Activated CD8-positive, alpha-beta T cell treated with anti-CD3 and anti-CD28 coated beads, Interleukin-2, amount 10 ng/mL, durations not matched to agents 7 days and 5 days (primary cell): ENCODE measurements at places on chromosomes 4 and X. TPM values are rescaled to one million over a fixed set of nuclear protein-coding genes. Genes with fewer than 3 reads are reported as not detected.

GRCh38 chr4:113760094-113760794, 1.3 kb downstream of the CAMK2D start:
- H3K27me3 ChIP-seq = no peaks in the 10 kb centered on the region
- H3K27ac ChIP-seq = peak overlapping the region; percentile 100
- DNase-seq = peak; percentile 50

Gene LAMTOR3
- total RNA-seq = 28.8 TPM

Gene SNX12
- total RNA-seq = 38.9 TPM

Gene TBC1D9
- not detected for total RNA-seq

DNA sequence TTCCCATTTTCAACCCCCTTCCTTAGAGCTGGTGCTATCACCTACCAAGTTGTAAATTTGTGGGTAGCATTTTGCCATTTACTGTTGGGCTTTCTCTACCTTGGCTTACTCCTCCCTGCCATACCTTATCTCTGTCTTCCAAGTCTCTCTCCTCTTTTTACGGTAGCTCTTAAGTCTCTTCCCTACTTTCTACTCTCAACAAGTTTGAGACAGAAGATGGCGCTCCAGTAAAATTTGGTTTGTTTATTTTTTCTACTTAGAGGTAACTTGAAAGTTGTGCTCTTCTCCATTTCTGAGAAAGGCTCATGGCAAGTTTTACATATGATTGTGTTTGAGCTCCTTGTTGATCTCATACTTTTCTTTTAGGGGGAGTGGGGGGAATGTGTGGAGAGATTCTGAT, 1508.1 kb downstream of the TECRL start:
- H3K4me1 ChIP-seq = no peaks in the 10 kb centered on the region
- DNase-seq = no peak
- no peaks in the 10 kb centered on the region for H3K27me3 ChIP-seq
- no peak overlapping the region for H3K4me3 ChIP-seq

DNA sequence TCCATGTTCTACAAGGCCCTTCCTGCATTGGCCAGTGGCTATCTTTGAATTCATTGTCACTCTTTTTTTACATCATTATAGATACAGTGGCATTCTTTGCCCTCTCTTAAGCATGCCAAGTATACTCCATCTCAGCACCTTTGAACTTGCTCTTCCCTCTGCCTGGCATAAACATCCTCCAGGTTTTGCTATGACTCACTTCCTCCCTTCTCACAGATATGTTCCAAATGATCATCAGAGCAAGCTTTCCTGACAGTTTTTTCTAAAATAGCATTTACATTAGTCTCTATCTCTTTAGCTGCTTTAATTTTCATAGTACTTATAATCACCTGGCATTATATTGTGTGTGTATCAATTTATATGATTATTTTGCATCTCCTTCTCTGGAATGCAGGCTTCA, 553.3 kb upstream of the MAGEB2 start:
- no peak overlapping the region for H3K4me3 ChIP-seq
- DNase-seq = no peak
- H3K27ac ChIP-seq = no peak overlapping the region
- H3K4me1 ChIP-seq = no peaks in the 10 kb centered on the region
- no peaks in the 10 kb centered on the region for H3K27me3 ChIP-seq

Gene PALLD
- total RNA-seq = 1.3 TPM

DNA sequence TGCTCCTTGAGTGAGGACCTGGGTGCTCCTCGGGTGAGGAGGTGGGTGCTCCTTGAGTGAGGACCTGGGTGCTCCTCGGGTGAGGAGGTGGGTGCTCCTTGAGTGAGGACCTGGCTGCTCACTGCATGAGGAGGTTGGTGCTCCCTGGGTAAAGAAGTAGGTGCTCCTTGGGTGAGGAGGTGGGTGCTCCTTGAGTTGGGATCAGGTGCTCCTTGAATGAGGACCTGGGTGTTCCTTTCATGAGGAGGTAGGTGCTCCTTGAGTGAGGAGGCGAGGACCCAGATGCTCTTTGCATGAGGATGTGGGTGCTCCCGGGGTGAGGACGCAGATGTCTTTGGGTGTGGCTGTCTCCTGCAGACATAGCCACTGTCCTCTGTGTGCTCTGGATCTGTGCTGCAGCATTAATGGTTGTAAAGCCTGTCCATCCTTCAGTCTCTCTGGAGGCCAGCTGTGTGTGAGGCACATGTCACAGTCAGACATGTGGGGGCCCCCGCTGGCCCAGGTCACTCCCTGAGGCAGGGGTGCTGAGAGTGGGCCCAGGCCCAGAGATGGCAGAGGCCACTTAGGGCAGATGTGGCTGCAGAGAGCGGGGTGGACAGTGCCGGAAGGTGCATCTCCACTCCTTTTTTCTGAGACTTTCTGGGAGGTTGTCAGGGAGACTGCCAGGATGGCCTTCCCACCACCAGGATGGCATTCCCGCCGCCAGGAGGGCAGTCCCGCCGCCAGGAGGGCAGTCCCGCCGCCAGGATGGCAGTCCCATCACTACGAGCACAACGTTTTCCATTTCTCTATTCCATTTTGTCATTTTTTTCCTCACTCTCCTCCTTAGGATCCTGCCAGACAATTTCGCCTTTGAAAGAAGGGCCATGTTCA, 101.8 kb downstream of the HMX1 start:
- H3K27ac ChIP-seq = no peak overlapping the region
- H3K4me1 ChIP-seq = no peaks in the 10 kb centered on the region
- DNase-seq = no peak
- no peaks in the 10 kb centered on the region for H3K36me3 ChIP-seq
- H3K4me3 ChIP-seq = no peak overlapping the region

GRCh38 chr4:111595456-111595855, 549.8 kb upstream of the FAM241A start:
- DNase-seq = no peak
- no peaks in the 10 kb centered on the region for H3K36me3 ChIP-seq
- H3K27me3 ChIP-seq = no peaks in the 10 kb centered on the region

DNA sequence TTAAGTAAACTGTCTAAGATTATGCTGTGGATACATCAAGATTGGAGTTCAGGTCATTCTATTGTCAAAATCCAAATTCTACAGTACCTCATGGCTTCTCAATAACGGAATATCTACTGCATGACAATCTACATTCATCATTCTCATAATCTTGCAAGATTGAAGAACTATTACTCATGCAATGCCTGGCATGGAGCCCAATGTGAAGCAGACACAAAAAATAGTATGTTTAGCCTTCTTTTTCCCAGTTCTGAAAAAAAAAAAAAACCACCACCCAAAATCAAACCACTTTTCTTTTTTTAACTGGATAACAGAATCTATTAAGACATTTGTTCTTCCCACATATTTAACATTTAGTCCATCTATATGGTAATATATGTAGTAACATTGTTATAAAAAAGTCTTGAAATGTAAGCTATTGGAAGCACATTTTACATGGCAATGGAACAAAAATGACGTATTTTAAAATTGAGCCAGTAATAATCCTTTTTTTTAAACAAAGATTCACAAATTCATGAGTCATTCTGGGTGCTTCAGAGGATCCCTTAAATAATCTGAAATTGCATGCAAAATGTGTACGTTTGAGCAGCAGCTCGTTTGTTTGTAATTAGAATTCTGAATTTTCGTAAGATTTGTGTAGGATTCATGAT, 232.2 kb upstream of the FMR1 start:
- no peak overlapping the region for H3K27ac ChIP-seq
- no peaks in the 10 kb centered on the region for H3K4me1 ChIP-seq
- no peaks in the 10 kb centered on the region for H3K36me3 ChIP-seq
- H3K4me3 ChIP-seq = no peak overlapping the region
- no peaks in the 10 kb centered on the region for H3K27me3 ChIP-seq
- DNase-seq = no peak

GRCh38 chr4:48475770-48476169, 7.4 kb upstream of the SLC10A4 start:
- no peaks in the 10 kb centered on the region for H3K4me1 ChIP-seq
- H3K27me3 ChIP-seq = peaks cover 12% of the 10 kb centered on the region
- H3K36me3 ChIP-seq = no peaks in the 10 kb centered on the region
- no peak overlapping the region for H3K27ac ChIP-seq

DNA sequence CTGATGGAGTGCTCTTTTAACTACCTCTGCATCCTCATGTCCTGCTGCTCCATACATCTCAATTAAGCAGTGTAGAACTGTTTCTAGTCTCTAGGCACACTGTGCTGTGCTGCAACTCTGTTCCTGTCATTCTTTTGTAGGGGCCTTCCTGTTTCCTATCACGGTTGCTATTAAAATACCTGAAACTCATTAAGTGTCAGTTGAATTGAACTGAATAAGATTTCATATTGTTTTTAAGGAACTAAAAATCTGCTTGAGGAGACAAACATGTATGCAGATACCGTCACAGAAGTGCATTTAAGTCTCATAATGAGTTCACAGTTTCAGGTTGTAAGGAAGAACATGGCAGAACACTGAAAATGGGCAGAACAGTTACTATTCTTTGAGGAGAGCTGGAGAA, 170.1 kb downstream of the LARP7 start:
- H3K36me3 ChIP-seq = no peaks in the 10 kb centered on the region
- no peak overlapping the region for H3K4me3 ChIP-seq
- H3K4me1 ChIP-seq = no peaks in the 10 kb centered on the region
- H3K27me3 ChIP-seq = no peaks in the 10 kb centered on the region
- H3K27ac ChIP-seq = no peak overlapping the region

Gene TEX13B
- total RNA-seq = not detected

GRCh38 chr4:36422607-36423006, 141.2 kb downstream of the DTHD1 start:
- no peaks in the 10 kb centered on the region for H3K4me1 ChIP-seq
- no peak overlapping the region for H3K27ac ChIP-seq
- peaks cover 10% of the 10 kb centered on the region for H3K27me3 ChIP-seq
- no peaks in the 10 kb centered on the region for H3K36me3 ChIP-seq
- no peak overlapping the region for H3K4me3 ChIP-seq
- no peak for DNase-seq

GRCh38 chr4:152364883-152365282, 171.0 kb downstream of the FBXW7 start:
- DNase-seq = no peak
- H3K4me3 ChIP-seq = no peak overlapping the region
- peaks cover 16% of the 10 kb centered on the region for H3K36me3 ChIP-seq
- no peak overlapping the region for H3K27ac ChIP-seq

- no peak overlapping the region for H3K27ac ChIP-seq
- no peaks in the 10 kb centered on the region for H3K36me3 ChIP-seq
- peaks cover 37% of the 10 kb centered on the region for H3K4me1 ChIP-seq
- peak overlapping the region; percentile 43 for H3K4me3 ChIP-seq
- DNase-seq = peak; percentile 39
- no peaks in the 10 kb centered on the region for H3K27me3 ChIP-seq
Observed at GRCh38 chr4:122762520-122762919, 30.0 kb downstream of the BBS12 start.

DNA sequence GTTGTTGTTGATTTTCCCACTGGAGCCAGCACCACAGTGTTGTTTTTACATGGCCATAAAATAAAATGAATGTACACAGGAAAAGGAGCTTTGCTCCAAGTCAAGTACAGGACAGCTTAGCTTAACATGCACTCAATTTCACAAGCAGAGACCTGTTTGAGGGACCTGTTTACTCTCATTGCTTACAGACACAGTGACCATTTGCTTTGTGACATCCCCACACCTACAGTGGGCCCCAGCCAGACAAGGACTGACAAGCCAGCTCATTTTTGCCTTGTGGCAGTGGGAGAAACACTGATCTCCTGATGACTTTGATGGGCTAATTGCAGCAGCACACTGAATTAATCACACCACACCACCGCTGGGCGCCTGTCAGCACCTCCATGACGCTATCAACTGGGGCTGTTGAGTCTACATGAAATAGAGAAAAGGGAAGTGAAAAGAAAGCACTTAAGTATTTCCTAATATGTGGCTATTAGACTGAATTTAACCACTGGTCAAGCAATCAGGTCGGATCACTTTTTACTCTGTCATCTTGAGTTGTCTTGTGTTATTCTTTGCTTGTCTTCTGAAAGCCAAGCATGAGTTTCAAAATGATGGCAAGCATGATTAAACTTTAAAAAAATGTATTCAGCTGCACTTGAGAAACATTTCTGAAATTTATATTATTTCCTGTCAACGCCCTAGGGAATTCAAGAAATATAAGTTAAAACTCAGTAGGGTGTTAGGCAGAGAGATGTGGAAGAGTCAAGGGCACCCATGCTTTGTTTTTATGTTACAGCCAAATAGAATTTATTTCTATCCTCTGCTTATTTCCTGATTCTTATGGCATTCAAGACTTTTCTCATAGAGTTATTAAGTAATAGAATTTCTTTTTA, 557.7 kb downstream of the RAB28 start:
- no peak for DNase-seq
- H3K36me3 ChIP-seq = no peaks in the 10 kb centered on the region
- H3K4me3 ChIP-seq = no peak overlapping the region
- H3K27ac ChIP-seq = no peak overlapping the region
- H3K4me1 ChIP-seq = no peaks in the 10 kb centered on the region
- no peaks in the 10 kb centered on the region for H3K27me3 ChIP-seq

- H3K36me3 ChIP-seq = no peaks in the 10 kb centered on the region
- DNase-seq = no peak
- H3K4me3 ChIP-seq = no peak overlapping the region
- peaks cover 4% of the 10 kb centered on the region for H3K27me3 ChIP-seq
Observed at GRCh38 chr4:3573131-3573530, 40.9 kb upstream of the LRPAP1 start.

GRCh38 chrX:32150141-32150540, 1061.2 kb downstream of the DMD start:
- no peaks in the 10 kb centered on the region for H3K27me3 ChIP-seq
- no peak for DNase-seq
- no peak overlapping the region for H3K4me3 ChIP-seq
- no peaks in the 10 kb centered on the region for H3K36me3 ChIP-seq
- no peaks in the 10 kb centered on the region for H3K4me1 ChIP-seq

DNA sequence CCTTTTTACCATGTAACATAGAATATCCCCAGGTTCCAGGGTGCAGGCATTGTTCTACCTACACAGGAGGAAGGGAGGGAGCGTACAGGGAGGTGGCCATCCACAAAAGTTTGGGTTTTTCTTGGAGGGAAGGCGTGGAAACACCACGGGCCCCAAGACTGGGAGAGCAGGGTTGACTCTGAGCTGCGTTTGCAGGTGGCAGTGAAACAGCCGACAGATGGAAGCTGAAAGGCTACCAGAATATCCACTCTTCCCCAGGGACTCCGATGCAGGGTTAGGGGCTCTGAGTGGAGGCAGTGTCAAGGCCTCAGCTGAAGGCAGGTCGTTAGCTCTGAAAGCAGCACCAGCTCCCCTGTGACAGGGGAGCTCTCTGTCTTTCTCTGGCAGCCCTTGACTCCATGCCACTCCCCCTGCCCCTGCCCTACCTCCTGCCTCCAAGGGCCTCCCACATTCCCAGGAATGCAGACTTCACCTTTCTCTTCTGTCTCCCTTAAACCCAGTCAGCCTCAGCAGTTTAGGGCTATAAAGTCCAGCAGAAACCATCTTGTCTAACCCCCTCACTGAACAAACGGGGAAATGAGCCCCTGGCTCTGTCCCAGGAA, 14.0 kb upstream of the GLOD5 start:
- DNase-seq = no peak
- H3K27ac ChIP-seq = no peak overlapping the region
- no peak overlapping the region for H3K4me3 ChIP-seq
